Glutamatergic neuron (in vitro differentiated cells): ENCODE measurements at places on chromosomes 5 and 9. TPM values are rescaled to one million over a fixed set of nuclear protein-coding genes. Genes with fewer than 3 reads are reported as not detected.

Gene GNE
- 29.2 TPM for total RNA-seq

- H3K4me3 ChIP-seq: no peak overlapping the region
- DNase-seq: no peak
- no peak overlapping the region for H3K27ac ChIP-seq
- H3K27me3 ChIP-seq: no peaks in the 10 kb centered on the region
Observed at GRCh38 chr5:89211836-89212235, 328.9 kb upstream of the MEF2C start.

Gene PCDHB13
- total RNA-seq: 12.7 TPM

Gene ASPN
- total RNA-seq: not detected

- H3K4me3 ChIP-seq: no peak overlapping the region
- no peaks in the 10 kb centered on the region for H3K27me3 ChIP-seq
- no peak overlapping the region for H3K27ac ChIP-seq
- DNase-seq: no peak
- H3K4me1 ChIP-seq: peaks cover 13% of the 10 kb centered on the region
Observed at GRCh38 chr5:59005934-59006701, 423.2 kb downstream of the RAB3C start.

Gene SPATA31E1
- 0.71 TPM for total RNA-seq
